Dermis microvascular lymphatic vessel endothelial cell (primary cell): ENCODE measurements at places on chromosomes 3 and 15. TPM values are rescaled to one million over a fixed set of nuclear protein-coding genes. Genes with fewer than 3 reads are reported as not detected.

- DNase-seq = no peak
These were observed 6.8 kb upstream of the RHO start for GRCh38 chr3:129521611-129522010.

DNA sequence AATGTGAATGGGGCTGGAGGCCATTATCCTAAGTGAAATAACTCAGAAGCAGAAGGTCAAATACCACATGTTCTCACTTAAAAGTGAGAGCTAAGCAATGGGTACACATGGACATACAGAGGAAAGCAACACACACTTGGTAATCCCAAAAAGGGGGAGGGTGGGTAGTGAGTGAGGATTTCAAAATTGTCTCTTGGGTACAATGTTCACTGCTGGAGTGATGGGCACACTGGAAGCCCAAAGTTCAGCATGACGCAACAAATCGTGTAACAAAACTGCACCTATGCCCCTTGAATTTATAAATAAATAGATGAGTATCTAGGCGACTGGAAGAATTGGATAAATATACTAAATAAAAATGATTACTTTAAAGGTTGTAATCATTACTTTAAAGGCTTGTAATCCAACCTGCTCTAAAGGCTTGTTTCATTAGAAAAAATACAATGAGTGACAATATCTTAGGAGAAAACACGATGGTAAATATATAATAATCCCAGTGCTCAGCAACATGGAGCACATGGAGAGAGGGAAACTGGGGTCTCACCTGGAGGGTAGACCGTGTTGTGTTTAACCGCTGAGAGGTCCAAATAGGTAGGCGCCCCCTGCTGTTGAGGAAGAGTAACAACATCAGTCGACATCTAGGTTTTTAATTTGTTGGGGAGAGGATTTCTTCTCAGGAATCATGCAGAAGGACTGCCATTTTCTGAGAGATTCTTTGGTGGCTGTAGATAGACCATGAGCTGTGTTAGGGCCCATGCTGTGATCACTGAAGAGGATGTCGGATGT is 78.5 kb upstream of the ROBO1 start:
- DNase-seq = no peak

DNA sequence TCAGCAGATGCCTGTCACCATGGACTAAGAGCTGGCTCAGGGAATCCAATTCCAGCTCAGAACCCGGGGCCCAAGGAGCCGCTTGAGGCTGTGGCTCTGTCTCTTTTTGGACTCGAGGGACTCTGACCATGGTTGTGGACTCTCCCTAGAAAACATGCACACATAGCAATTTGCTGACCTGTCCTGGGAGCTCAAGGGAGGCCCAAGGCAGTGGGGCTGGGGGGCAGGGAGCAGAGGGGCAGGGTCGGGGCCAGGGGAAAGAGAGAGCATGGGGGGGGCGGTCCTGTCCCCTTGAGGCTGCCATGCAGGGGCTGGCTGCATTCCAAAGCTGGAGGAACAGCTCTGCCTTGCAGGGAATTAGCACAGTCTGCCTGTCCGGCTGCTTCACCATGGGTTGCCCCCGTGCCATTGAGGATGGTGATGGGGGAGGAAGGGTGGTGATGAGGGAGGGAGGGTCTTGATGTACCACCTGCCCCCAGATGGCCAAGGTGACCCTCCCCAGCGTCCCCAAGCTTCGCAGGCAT is 190.1 kb downstream of the GOLGA6L6 start:
- no peak for DNase-seq

GRCh38 chr3:41075975-41076374 is 123.3 kb upstream of the CTNNB1 start:
- DNase-seq = no peak

- DNase-seq = no peak
These were observed 64.0 kb downstream of the KAT2B start for GRCh38 chr3:20104167-20104661.

DNA sequence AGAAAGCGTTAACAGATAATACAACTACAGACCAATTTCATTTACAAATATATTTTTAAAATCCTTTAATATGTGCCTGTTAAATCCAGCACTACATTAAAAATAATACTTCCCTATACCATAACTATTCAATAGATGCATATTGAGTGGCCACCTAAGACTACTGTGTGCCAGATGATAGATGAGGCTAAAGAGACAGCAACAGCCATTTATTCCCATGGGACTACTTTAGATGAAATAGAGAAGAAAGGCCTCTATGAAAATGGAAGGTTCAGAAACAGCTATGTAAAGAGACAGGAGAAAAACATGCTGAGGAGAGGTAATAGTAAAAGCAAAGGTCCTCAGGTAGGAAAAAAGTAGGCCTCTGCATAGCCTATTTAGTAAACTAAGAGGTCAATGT is 358.1 kb downstream of the ULK4 start:
- DNase-seq = no peak

- DNase-seq = peak; percentile 32
These were observed 266.1 kb downstream of the CGGBP1 start for GRCh38 chr3:87792534-87793336.

DNA sequence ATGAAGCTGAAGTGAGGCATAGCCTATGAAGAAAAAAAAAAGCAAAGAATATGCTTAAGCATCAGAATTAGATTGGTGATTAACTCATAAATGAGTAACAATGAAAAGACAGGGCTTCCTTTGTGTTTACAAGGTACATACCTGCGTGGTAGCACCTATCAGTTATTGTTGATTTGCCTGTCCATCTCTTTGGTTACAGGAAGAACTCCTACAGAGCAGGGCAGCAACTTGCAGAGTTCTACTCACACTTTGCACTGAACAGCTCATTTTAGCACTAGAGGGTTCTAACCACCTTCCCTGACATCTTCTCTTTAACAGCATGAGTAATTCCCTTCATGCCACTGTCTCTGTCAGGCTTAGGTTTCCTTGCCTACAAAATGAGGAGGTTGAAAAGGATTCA is 166.0 kb downstream of the DPH6 start:
- DNase-seq = no peak

DNA sequence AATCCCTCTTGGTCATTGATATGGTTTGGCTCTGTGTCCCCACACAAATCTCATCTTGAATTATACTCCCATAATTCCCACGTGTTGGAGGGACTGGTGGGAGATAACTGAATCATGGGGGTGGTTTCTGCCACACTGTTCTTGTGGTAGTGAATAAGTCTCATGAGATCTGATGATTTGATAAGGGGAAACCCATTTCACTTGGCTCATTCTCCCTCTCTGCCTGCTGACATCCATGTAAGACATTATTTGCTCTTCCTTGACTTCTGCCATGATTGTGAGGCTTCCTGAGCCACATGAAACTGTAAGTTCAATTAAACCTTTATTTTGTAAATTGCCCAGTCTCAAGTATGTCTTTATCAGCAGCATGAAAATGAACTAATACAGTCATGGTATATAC is 106.9 kb upstream of the UBP1 start:
- no peak for DNase-seq

DNA sequence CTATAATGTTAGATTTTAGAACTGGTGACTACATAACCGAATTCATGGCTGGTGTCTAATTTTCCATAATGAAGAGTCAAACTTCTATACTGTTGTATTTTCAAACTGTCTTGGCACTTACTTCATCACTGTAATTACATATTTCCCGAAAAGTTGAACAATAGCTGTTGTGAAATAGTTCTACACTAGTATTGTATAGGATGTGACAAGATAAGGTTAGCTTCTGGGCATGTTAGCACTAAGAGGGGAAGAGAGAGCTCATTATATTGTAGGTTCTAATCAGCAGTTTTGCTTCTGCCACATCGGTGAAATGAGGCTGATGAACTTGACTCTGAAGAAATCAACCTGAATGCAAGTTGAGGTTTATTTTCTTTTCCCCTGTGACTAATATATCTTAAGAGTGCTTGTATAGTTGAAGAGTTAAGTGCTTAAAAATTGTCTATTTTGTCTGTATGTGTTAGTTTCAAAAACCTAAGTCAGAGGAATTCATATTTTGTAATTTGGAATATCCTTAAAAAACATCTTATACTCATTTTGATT is 8.9 kb downstream of the GYG1 start:
- no peak for DNase-seq

- no peak for DNase-seq
These were observed 15.7 kb upstream of the ZXDC start for GRCh38 chr3:126491221-126492013.

GRCh38 chr15:40899536-40900207 is 5.4 kb downstream of the VPS18 start:
- DNase-seq = no peak

DNA sequence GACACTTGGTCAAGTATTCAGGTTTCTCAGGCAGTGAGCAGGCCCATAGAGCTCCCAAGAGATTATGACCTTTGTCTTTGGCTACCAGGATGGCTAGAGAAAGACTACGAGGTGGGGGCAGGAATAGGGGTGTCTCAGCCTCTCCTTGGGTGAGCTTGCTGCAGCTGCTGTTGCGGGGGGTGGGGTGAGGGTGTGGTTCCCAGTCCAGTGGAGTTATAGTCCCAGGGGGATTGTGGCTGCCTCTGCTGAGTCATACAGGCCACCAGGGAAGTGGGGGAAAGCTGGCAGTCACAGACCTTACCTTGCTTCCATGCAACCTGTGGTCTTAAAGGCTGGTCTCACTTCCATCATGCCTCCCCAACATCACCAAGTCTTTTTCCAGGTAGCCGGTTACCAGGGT is 31.7 kb downstream of the ATP2C1 start:
- no peak for DNase-seq

DNA sequence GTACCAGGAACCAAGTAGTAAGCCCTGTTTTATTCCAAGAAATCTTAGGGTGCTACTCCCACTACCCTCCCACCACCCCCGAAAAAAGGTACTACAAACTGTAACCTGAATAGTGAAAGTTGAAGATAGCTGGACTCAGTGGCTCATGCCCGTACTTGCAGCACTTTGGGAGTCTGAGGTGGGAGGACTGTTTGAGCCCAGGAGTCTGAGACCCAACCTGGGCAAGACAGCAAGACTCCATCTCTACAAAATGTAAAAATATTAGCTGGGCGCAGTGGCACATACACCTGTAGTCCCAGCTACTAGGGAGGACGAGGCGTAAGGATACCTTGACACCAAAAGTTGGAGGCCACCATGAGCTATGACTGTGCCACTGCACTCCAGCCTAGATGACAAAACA is 7.9 kb downstream of the RHOA start:
- no peak for DNase-seq

GRCh38 chr15:91380114-91380513 is 280.1 kb downstream of the SV2B start:
- no peak for DNase-seq

DNA sequence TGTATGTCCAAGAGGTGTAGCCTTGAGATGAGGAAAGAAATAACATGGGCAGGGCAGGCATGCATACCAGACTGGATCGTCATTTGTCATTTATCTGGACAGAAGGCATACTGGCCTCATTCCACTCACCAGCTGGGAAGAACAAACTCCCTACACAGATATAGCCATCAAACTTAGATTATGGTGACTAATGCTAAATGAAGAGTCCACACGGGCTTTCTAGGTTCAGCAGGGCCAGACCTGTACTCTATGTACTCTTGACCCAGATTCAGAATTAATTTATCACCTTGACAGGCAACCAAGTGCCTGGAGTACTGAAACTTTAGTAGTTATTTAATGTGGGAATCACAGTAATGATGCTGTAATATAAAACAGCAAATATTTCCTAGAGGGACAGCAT is 164.3 kb upstream of the IL12A start:
- DNase-seq = peak; percentile 21

DNA sequence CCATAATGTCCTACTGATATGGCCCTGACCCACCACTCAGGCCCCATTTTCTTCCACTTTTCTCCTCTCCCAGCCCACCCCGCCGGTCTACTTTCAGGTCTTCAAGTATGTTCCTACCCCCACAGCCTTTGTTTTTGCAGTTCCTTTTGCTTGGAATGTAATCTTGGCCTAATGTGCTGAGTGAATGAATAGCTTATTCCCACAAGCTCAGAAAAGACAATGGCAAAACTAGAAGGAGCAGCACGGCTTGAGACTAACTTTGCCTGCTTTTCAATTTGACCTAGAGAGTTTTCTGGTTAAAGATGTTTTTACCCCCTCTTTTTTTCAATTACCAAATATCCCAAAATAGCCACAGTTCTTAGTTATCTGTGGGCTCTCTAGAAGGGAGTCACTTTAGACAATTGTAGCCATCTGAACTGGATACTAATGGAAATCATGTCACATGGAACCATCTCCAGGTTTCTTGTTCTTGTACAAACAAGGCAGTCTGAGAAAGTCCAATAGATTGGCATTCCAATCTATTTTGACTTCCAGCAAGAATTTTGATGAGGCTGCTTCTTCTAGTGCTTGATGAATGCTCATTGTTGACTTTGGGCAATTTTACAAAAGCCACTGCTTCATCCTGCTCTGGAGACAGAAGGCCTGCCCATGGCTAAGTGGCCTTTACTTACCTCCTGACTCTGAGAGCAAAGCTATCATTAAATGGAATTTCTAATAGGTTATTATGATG is 16.3 kb upstream of the LMCD1 start:
- DNase-seq = no peak

DNA sequence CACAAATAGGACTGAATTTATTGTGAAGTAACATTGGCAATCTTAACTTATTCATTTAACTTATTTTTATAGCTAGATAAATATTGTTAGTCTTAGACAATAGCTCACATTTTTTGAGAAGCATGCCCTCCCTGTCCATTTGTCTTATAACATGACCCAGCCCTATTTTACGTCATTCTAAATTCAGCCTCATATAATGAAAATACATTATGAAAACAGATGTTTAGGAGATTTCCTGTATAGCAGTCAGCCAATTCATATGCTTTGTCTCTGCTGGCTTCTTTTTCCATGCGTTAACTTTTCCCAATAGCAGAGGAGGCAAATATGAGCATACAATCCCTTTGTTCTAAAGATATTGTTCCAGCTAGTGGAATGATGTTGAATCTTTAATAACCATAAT is 29.3 kb downstream of the CD200 start:
- peak; percentile 30 for DNase-seq

GRCh38 chr15:58329211-58329610 is 102.6 kb upstream of the LIPC start:
- no peak for DNase-seq

- DNase-seq = no peak
These were observed 919.3 kb downstream of the TUSC7 start for GRCh38 chr3:117628823-117629291.

- DNase-seq = peak; percentile 54
These were observed 2.1 kb downstream of the RPP25 start for GRCh38 chr15:74954515-74954914.

GRCh38 chr3:39166932-39167532 is 13.6 kb upstream of the CSRNP1 start:
- DNase-seq = peak; percentile 82

GRCh38 chr15:60890375-60891230 is 338.5 kb downstream of the RORA start:
- no peak for DNase-seq

The LRRK1 gene
- total RNA-seq = 5.9 and 6.6 TPM in 2 replicates

The IL5RA gene
- not detected in 2 replicates for total RNA-seq

The COPB2 gene
- 152 and 165 TPM in 2 replicates for total RNA-seq

The IQCF6 gene
- not detected in 2 replicates for total RNA-seq

The GOLGA8N gene
- 0.39 and 1.0 TPM in 2 replicates for total RNA-seq

The ATP2C1 gene
- 62.8 and 79.8 TPM in 2 replicates for total RNA-seq

The CORO2B gene
- 0.77 and 2.9 TPM in 2 replicates for total RNA-seq

The PLSCR5 gene
- not detected in 2 replicates for total RNA-seq

The ITIH1 gene
- not detected in 2 replicates for total RNA-seq

The TP63 gene
- under 0.01 TPM in 1 of 2 replicates, not detected in the other for total RNA-seq
